ENCODE measurements at places on chromosomes 11 and 22.

DNA sequence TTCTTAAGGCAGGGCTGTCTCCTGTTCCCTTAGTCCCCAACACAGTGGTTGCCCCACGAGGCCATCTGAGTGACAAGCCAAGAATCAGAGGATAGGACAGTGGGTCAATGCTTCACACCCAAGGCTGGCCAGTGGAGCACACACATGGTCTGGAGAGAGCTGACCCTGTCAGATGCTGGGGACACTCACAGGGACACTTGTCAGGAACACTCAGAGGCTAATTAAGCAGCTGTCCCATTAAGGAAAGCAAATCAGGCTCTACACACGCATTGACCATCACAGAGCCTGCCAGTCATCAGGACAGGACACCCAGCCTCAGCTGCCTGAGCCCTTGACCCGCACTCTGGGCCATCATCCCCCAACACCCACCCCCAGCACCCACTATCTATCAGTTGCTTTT, 18.2 kb downstream of the GDPD5 start:
- DNase-seq: no peak

DNA sequence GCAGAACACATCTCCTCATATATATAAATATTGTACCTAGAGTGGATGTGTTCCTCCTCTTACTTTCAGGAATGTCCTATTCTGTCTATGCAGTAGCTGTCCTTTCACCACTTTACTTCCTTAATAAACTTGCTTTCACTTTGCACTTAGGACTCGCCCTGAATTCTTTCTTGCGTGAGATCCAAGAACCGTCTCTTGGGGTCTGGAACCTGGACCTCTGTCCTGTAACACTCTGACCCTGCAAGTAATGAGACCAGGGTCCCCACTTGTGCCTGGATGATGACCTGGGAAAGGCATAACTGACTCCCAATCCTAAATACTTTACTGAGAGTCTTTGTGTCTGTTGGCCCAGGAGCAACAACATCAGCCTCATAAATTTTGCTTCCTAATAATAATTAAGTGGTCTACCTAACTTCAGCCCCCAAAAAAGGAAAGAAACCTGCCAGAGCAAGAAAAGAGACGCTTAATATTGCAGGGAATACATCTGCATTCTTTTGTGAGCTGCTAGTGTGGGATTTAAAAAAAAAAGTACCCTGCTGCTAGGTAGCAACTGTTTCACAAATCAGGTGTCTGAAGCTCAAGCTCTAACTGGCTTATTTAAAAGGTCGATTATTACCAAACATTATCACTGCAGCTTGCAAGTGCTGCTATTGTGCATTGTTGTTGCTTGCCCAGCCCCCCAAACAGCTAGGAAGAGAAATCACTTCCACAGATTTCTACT, 69.3 kb downstream of the FAM168A start:
- DNase-seq: no peak

GRCh38 chr11:104653407-104653806, 244.9 kb downstream of the CASP12 start:
- no peak for DNase-seq

DNA sequence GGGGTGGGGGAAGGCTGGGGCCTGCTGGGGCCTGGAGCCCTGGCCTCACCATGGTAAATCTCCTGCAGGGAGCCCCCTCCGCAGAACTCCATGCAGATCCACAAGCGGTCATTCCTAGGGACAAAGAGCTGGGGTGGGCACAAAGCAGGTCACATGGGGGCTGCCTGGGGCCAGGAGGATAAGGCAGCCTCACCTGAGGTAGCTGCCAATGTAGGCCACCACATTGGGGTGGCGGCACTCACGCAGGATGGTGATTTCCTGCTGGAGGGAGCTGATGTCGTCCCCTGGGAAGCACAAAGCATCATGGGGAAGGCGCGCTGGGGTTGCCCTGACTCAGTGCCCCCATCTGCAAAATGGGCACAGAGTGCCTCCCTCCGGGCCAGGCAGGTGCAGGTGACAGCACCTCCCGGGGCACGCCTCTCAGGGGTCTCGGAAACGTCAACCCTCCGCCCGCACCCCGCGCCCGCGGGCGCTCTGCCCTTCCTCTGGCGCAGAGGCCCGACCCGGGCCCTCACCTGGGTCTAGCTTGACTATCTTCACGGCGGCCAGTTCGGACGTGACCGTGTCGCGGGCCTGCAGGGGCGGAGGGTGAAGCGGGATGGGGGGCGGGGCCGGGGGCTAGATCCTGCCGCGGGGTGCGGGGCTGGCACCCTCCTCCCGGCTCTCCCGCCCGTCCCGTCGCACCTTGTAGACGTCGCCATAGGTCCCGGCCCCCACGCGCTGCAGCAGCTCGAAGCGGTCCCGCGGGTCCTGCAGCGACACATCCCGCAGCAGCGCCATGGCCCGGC, 450 bp downstream of the MAP4K2 start:
- DNase-seq: peak; percentile 46

DNA sequence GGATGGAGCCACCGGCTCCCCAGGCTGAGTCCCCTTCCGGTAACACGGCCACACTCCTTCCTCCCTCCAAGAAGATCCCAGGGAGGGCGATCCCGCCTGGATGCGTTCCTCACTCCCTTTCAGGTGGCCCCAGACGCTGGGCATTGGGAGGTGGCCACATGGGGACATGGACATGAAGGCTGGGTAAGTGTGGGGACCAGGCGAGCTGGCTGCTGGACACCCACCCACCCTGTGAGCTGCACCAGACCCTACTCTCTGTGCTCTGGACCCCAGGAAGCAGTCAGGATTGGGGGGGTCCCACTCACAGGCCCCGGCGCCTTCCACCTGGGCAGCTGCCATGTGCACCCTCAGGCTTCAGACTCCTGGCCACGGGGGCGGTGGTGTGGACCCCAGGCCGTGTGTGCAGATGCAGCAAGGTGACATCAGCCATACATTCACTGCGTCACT, 932.8 kb downstream of the BRD1 start:
- no peak for DNase-seq

All from CD4-positive, alpha-beta T cell (primary cell).